Caco-2 (cell line): ENCODE measurements at places on chromosomes 16 and 17. TPM values are rescaled to one million over a fixed set of nuclear protein-coding genes. Genes with fewer than 3 reads are reported as not detected.

Gene ADORA2B
- 1.5 and 2.5 TPM in 2 replicates for total RNA-seq

Gene TBKBP1
- 27.4 and 30.4 TPM in 2 replicates for total RNA-seq

Gene MT1E
- 0.56 and 2.0 TPM in 2 replicates for total RNA-seq

Gene XAF1
- 0.25 TPM in 1 of 2 replicates, not detected in the other for total RNA-seq

Gene WSB1
- total RNA-seq, result 149 and 157 TPM in 2 replicates

Gene MT3
- total RNA-seq, result not detected in 2 replicates

Gene KIF22
- 134 and 152 TPM in 2 replicates for total RNA-seq

Gene TEKT1
- not detected in 2 replicates for total RNA-seq

Gene MYO1D
- 193 and 206 TPM in 2 replicates for total RNA-seq

Gene CACNA1G
- total RNA-seq, result 1.4 and 1.6 TPM in 2 replicates

Gene KCNAB3
- total RNA-seq, result 1.2 and 2.0 TPM in 2 replicates

Gene TAC4
- 10.8 and 17.1 TPM in 2 replicates for total RNA-seq

Gene AIPL1
- total RNA-seq, result not detected in 2 replicates

Gene SPATA22
- not detected in 2 replicates for total RNA-seq

Gene HYDIN
- 0.68 TPM in 1 of 2 replicates, not detected in the other for total RNA-seq

Gene FBXL16
- 5.9 and 10.5 TPM in 2 replicates for total RNA-seq

Gene HSPB9
- total RNA-seq, result not detected in 2 replicates

Gene SLC5A10
- 0.19 and 0.27 TPM in 2 replicates for total RNA-seq

Gene MGAT5B
- total RNA-seq, result 8.9 and 9.1 TPM in 2 replicates

Gene ASGR1
- total RNA-seq, result 8.3 and 9.2 TPM in 2 replicates

Gene TBC1D3E
- total RNA-seq, result not detected in 2 replicates

Gene SULT1A4
- total RNA-seq, result 1.3 and 5.6 TPM in 2 replicates

Gene SMPD3
- total RNA-seq, result 2.4 and 2.8 TPM in 2 replicates

Gene SOST
- total RNA-seq, result not detected in 2 replicates

Gene TBC1D3
- total RNA-seq, result not detected in 2 replicates

Gene MYL4
- total RNA-seq, result 0.39 TPM in 1 of 2 replicates, not detected in the other
